ENCODE measurements at places on chromosomes 4 and X. TPM values are rescaled to one million over a fixed set of nuclear protein-coding genes. Genes with fewer than 3 reads are reported as not detected.

DNA sequence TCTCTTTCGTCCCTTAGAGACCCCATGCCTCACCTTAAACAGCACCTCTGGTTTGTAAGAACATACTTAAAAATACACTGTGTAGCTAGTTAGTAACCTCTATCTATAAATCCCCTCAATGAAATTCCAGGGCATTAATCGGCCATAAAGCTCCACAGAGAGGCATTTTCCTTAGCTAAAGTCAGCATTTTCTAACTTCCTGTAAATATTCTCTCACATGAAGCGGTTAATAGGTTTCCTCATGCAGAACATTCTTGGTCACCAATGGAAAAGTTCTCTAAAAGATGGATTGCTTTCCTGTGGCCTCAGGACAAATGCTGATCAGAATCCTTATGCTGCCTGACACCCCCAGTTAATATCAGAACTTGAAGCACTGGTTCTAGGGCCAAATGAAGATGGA, 248.6 kb upstream of the BOD1L1 start:
- peak; percentile 39 for DNase-seq

- DNase-seq, result no peak
These were observed 255.9 kb downstream of the SPRY1 start for GRCh38 chr4:123652476-123652875.

GRCh38 chrX:115642895-115643530, 82.0 kb downstream of the PLS3 start:
- DNase-seq, result no peak

DNA sequence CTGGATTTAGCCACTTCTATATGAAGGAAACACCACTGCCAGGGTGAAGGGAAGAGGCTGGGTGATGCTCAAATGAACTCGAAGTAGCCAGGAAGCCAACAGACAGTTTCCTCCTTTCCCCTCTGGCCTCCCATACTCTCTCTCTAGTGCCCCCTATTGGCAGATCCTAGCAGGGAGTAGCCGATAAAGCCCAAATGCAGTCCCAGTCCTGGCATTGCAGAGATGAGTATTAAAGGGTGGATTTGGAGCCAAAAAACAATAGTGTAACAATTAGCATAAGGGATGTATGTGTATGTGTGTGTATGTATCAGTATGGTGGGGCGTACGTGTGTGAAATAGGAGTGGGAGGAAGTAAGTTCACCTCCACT, 213.8 kb upstream of the LDB2 start:
- no peak for DNase-seq

Gene CDX4
- not detected for total RNA-seq

- DNase-seq, result no peak
These were observed 10.0 kb downstream of the HTRA3 start for GRCh38 chr4:8279321-8280157.
